Amniotic stem cell (primary cell): ENCODE measurements at places on chromosomes 3 and 15.

DNA sequence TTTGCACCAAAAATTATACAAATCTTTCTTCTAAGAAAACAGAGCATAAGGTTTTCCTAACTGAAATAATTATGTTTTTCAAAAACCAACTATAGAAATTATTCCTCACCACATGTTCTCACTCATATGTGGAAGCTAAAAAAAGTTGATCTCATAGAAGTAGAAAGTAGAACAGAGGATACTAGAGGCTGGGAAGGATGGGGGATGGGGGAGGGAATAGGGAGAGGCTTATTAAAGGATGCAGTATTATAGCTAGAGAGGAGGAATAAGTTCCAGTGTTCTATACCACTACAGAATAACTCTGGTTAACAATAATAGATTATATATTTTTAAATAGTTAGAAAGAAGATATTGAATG, 12.7 kb upstream of the TMEM212 start:
- no peak for DNase-seq

DNA sequence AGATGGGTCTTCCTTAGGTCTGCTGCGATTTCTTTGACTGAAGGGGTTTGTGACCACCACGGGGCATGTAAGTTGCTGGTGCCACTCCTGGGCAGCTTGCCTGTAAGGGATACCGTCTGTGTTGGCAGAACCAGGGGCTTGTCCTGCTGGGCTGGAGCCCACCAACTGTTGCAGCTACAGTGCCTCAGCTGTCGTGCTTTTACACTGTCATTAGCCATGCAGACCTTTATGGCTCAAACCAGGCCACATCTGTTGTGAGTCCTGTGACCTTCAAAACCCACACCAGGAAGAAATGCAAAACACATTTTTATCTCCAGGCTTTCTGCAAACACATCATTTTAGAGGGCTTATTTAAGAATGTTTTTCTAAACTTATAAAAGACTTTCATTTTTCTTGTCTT, 168.7 kb downstream of the PTPRG start:
- no peak for DNase-seq

DNA sequence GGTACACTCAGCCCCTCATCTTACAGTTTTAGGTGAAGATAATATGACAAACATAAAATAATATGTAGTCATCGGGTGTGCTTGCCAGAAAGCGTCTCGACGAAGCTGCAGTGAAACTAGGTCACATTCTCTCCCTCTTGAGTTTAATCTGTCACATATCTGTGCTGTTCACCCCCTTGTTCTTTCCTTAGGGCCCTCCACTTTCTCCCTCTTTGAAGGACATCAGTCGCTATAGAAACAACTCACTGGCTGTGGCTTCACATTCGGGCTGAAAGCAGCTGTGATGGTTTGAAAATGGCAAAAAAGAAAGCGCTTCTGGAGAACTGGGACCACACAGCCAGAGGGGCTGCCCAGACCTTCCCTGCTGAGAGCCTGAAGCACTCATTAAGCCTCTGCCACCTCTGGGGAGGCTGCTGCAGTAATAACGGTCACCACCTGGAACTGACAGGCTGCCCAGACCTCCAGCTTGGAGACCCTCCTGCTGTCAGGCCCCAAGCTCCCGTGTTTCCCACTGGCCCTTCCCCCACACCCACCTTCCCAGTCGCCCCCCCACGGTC, 50.3 kb downstream of the ABTB1 start:
- DNase-seq = no peak

- DNase-seq = no peak
These were observed 290.9 kb downstream of the LSAMP start for GRCh38 chr3:116154389-116154788.

DNA sequence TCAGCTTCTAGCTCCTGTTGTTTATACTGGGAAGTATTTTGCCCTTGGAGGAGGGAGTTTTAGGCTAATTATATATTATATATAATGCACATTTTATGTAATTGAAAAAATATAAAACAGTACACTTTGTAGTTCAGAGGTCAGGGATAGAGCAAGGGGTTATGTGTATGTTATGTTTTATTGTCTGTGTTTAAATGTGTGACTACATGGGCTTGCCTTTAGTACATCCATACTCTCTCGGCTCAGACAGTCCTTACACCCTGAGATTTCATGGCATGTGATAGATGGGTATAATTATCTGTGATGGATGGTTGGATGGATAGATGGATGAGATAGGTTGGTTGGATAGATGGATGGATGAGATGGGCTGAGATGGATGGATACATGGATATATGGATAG, 17.4 kb upstream of the ST3GAL6 start:
- DNase-seq = no peak

GRCh38 chr3:151795276-151795675, 18.6 kb upstream of the AADAC start:
- DNase-seq = no peak

- no peak for DNase-seq
These were observed 89.9 kb upstream of the MEF2A start for GRCh38 chr15:99475754-99476412.
